ENCODE measurements at places on chromosomes 2 and 18.

DNA sequence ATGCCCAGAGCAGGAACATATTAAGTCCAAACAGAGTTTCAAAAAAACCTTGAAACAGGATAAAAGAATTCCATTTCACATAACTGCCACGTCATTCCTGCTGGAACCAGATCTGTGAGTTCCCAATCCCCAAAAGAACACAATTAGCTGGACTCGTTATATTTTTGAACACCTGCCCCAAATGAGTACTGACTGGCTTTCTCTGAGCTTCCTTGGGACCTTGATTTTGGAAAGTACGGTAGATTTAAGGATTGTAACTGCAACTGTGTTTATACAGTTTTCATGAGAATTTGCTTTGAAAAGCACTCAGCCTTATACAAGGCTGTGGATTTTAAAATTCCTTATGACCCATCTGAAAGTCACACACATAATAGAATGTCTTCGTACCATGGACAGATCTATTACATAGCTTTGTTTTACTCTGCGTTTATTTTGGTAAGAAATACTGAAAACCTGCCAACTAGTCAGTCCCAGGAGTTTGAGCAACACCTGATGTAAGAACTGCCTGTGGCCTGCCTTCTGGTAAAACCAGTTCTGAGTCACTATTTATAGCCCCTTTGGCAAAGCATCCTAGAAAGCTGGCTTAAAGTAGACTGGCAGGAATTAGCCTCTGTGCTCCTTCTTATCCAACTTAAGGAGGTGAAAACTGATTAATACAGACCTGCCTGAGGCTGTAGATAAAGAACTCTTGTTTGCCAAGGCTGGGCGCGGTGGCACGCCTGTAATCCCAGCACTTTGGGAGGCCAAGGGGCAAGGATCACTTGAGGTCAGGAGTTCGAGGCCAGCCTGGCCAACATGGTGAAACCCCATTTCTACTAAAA lies 48.1 kb downstream of the MERTK start:
- DNase-seq = peak; percentile 94

- peak; percentile 50 for DNase-seq
These were observed 4.3 kb downstream of the AGPS start for GRCh38 chr2:177396703-177397460.

GRCh38 chr2:150888337-150888736 lies 373.3 kb downstream of the RBM43 start:
- peak; percentile 12 for DNase-seq

- no peak for DNase-seq
These were observed 322.3 kb upstream of the EPAS1 start for GRCh38 chr2:45974762-45975408.

DNA sequence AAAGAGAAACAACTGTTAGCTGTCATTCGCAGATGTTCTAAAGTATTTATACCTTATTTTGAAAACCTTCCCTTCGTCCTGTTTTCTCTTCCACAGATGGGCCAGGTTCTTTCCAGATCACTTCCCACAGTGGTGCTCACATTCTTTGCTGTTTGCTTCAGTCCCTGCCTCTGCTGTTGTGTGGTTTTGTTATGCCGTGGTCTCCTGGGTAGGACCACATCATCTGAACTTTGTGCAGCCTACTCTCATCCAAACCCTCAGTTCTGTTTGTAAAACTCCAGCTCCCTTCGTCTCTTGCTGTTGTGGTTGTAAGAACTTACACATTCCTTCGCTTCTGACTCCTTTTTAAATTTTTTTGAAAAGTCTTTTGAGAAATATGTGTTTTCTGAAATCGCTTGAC lies 38.1 kb downstream of the ZNF236 start:
- no peak for DNase-seq

DNA sequence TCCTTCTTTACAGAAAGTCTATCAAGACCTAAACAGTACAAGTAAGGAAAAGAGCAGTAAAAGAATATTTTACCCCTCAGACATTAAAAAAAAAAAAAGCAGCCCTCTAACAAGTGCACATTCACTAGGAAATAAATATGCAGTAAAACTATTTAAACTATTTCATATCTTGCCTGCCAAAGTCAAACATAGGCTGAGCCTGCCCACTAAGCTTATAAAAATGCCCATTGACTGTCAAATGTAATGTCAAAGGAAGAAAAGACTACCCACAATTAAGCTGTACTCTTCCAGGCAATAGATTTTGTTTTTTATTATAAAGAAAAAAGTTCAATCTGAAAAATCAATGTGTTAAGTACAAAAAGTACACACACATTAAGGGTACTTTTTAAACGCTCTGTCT lies 11.8 kb downstream of the ALS2 start:
- DNase-seq = no peak

DNA sequence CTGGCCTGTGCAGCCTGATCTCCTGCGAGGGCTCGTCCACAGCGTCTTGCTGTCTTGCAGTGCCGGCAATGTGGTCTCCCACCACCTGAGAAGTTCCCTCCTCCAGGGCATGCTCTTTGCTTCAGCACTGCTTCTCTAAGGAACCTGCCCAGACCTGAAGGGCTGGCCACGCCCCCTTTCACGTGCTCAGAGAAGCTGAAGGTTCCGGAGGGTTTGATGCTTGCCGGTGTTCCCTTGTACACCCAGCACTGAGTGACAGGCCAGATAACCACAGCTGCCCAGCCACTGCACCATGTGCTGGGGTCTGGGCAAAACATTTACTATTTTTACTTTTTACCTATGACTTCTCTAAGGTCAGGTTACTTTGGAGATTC lies 1.7 kb upstream of the POLR2D start:
- DNase-seq = peak; percentile 81

DNA sequence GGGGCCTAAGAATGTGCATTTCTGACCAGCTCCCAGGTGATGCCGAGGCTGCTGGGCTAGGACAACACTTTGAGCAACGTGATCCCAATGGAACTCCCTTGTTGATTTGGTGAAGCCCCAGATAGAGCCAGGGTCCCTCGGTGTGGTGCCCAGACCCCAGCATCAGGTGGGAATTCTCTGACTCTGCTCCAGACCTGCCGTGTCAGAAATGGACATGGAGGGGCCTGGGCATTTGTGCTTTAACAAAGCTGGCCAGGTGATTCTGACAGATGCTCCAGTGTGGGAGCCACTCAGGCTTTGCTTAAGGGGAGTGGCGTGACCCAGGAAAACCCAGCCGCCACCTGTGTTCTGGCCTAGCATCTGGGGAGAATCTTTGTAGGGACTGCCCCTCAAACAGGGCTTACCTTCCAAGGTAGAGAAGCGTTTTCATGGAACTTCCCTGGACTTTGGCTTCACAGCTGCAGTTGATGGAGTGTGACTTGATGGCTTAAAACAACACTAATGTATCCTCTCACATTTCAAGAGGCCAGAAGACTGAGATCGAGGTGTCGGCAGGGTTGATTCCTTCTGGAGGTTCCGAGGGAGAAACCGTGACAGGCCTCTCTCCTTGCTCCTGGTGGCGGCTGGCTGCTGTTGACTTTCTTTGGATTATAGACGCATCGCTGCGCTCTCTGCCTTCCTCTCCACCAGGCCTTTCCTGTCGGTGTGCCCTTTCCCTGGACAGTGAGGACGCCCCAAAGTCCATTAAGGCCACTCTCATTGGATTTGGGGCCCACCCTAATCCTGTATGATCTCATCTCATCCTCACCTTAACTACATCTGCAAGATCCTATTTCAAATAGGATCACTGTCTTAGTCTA lies 57.0 kb upstream of the HDAC4 start:
- DNase-seq = no peak
